ENCODE measurements at places on chromosomes 3 and 15.

GRCh38 chr3:185406121-185406620, 43.2 kb downstream of the MAP3K13 start:
- H3K4me3 ChIP-seq: no peak overlapping the region
- H3K36me3 ChIP-seq: no peaks in the 10 kb centered on the region
- H3K27me3 ChIP-seq: peaks cover 19% of the 10 kb centered on the region
- no peak overlapping the region for H3K27ac ChIP-seq
- H3K4me1 ChIP-seq: no peaks in the 10 kb centered on the region
- no peak for DNase-seq

GRCh38 chr3:146250449-146251382, at the start of gene PLSCR4:
TSS of gene PLSCR4 (minus strand) at chr3:146251105. CDS start at chr3:146222071, 29,034 bp downstream.
- peak within 1 kb of the TSS; percentile 66 for H3K4me3 ChIP-seq
- H3K27ac ChIP-seq: no peak within 1 kb of the TSS
- H3K27me3 ChIP-seq: peaks cover 28% of the 10 kb centered on the region
- H3K36me3 ChIP-seq: no peaks in the 10 kb centered on the region
- H3K4me1 ChIP-seq: peaks cover 7% of the 10 kb centered on the region
- peak; percentile 27 for DNase-seq

- no peak for DNase-seq
- no peak overlapping the region for H3K4me3 ChIP-seq
- H3K27me3 ChIP-seq: peaks cover 20% of the 10 kb centered on the region
- no peaks in the 10 kb centered on the region for H3K36me3 ChIP-seq
- H3K4me1 ChIP-seq: peaks cover 14% of the 10 kb centered on the region
- H3K27ac ChIP-seq: no peak overlapping the region
Measured at GRCh38 chr15:39585389-39585841, 4.5 kb downstream of the THBS1 start.

DNA sequence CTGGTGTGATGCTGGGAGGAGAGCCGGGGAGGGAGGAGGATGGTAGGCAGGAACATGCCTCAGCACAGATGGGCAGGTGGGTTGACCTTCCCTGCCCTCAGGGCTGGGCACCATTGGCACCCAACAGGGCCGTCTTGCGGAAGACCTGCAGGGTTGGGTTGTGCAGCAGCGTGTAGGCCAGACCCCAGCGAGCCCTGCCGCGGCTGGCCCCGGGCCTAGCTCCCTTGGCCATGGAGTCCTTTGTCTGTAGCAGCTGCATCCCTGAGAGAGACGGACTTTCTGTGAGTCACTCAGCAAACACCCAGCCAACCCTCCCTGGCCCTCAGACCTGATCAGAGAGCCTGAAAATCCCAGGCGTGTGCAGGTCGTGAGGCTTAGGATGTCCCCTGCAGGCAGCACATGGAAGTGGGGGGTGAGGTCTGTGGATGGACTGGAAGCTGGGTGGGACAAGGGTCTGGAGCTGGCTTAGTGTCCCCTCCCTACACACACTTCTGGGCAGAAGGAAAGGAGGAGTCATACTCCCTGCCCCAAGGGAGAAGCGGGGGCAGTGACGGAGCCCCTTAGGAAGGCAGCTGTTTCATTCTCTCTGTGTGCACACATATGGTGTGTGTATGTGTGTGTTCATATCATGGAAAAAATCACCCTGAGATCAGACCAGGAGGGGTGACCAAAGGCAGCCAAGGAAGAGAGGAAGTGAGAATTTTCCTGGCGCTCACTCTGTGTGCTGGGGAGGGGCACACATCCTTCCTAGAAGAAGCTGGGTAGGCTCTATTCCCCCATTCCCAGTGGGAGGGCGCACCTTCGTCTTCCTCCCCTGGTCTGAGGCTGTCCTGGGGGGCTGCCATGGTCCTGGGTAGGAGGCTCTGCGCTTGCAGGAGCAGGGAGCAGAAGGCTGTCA, 6.7 kb downstream of the ISLR start:
- H3K27me3 ChIP-seq: peaks cover 2% of the 10 kb centered on the region
- no peak overlapping the region for H3K27ac ChIP-seq

DNA sequence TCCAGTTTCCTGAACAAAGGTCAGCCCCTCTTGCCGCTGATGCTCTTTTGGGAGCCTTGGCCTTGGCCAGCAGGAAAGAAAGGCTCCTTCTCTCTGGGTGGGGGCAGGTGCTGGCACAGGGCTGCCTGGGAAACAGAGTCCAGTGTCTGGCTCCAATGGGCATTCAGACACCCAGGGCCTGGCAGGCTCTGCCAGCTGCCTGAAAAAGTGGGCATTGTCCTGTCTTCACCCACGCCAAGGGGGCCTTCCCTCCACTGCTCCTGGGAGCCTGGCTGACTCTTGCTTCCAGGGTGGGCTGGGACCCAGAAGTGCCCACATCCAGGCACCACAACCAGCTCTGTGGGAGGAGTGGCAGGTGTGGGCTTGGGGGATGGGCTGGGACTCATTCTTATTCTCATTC, 62.7 kb downstream of the RHCG start:
- H3K27me3 ChIP-seq: peaks cover 41% of the 10 kb centered on the region
- H3K36me3 ChIP-seq: no peaks in the 10 kb centered on the region
- H3K27ac ChIP-seq: no peak overlapping the region
- DNase-seq: no peak
- H3K4me1 ChIP-seq: peaks cover 4% of the 10 kb centered on the region
- no peak overlapping the region for H3K4me3 ChIP-seq
